T-cell (primary cell): ENCODE measurements at places on chromosomes 6 and 20. TPM values are rescaled to one million over a fixed set of nuclear protein-coding genes. Genes with fewer than 3 reads are reported as not detected.

GRCh38 chr20:33667676-33668465 is 1.1 kb downstream of the ACTL10 start:
- peak; percentile 54 for DNase-seq

MCCD1 gene
- not detected for total RNA-seq

DNA sequence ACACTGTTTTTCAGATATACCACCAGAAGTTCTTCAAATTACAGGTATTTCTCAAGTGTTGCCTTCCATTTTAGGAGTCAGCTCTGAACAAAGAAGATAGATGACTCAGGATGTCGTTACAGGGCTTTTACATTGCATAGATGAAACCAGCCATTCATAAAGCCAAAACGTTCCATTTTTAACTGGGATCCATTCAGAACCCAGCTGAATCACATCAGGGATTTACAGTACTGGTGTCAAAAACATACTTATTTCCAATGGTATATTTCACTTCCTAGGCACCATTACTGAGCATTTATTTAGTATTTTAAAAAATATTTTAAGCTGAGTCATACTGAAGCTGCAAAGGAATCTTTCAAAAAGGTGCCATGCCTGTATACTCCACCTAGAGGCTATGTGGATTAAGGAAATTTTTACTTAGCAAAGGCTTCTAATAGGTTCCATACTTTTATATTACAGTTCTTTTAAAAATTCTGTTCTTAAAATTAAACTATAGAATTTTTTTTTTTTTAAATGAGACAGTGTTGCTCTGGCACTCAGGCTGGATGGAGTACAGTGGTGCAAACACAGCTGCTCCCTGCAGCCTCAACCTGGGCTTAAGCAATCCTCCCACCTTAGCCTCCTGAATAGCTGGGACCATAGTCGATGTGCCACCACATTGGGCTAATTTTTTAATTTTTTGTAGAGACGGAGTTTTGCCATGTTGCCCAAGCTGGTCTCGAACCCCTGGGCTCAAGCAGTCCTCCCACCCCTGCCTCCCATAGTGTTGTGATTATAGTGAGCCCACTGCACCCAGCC is 2.6 kb downstream of the ASF1A start:
- no peak for DNase-seq

- DNase-seq: no peak
Observed at GRCh38 chr20:47907031-47907675, 121.9 kb upstream of the SULF2 start.
